CD4-positive, alpha-beta T cell treated with Interleukin-21 for 1 hour (primary cell): ENCODE measurements at places on chromosomes 6 and 20.

DNA sequence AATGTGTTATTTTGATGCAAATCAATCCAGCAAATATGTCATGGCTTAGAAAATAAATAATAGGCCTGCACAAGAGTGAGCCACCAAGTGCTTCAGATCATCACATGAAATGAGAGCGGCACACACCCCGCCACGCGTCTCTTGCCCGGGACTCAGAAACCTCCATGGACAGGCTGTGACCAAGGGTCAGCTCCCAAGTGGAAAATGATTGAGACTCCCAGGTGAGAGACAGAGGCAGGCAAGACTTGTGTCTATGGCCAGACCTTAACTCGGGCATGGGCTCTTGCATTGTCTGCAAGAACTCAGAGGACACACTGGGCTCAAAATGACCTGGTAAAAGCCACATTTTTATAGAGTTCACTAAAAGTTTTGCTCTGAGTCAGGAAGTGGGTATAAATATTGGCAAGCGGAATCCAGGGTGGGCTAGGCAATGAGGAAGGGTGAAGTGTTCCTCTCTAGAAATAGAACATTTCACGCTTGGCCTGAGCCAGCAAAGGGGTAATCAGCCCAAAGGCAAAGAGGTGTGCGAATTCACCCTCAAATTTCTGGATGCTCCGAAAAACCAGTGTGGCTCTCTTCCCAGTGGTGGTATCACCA lies 30.7 kb upstream of the RIN2 start:
- no peak for DNase-seq

- DNase-seq: no peak
Measured at GRCh38 chr6:137000825-137001224, 43.9 kb downstream of the IL20RA start.

GRCh38 chr6:169391473-169392071 lies 137.9 kb upstream of the THBS2 start:
- no peak for DNase-seq

GRCh38 chr6:41483943-41484342 lies 62.2 kb upstream of the FOXP4 start:
- no peak for DNase-seq

- peak; percentile 53 for DNase-seq
Measured at GRCh38 chr6:110949679-110950285, 8.7 kb upstream of the GTF3C6 start.

DNA sequence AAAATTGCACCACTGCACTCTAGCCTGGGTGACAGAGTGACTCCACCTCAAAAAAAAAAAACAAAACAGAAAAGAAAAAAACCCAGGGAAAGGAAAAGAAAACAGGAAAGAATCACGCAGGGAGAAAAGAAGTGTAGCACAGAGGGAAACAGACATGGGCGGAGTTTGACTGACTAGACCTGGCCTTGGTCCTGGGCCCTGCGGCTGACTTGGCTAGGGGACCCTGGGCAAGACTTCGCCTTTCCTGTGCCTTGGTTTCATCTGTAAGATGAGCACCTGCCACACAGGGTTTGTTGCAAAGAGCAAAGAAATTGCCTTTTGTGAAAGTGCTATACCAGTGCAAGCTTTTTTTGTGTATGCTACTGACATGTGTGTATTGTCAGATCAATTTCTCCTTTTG lies 71.3 kb upstream of the KCNG1 start:
- DNase-seq: no peak

GRCh38 chr20:46803123-46804020 lies 91.3 kb upstream of the EYA2 start:
- no peak for DNase-seq

- no peak for DNase-seq
Measured at GRCh38 chr6:137432054-137432611, 62.1 kb downstream of the OLIG3 start.

DNA sequence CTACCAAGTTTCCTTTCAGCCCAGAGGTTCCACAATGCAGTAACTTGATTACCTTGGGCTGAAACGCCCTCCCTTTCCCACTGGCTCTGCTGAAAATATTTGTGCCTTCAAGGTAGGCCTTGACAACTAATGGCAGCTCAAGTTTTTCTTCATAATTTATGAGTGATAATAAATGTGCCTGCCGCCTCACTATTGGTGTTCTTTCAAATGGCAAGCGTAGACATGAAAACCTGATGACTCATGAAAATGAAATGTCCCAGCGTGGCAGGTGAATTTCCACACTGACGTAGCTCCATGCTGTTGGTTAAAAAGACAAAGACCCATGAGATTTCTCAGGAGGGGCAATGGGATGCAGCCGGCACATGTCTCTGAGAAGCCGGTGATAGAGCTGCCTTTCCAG lies 107.2 kb upstream of the GGTLC1 start:
- DNase-seq: no peak

GRCh38 chr6:166259296-166259977 lies 48.8 kb downstream of the PRR18 start:
- no peak for DNase-seq

GRCh38 chr20:46945465-46945864 lies 50.8 kb downstream of the EYA2 start:
- no peak for DNase-seq

GRCh38 chr6:20234136-20234535 lies 21.9 kb upstream of the MBOAT1 start:
- DNase-seq: no peak

DNA sequence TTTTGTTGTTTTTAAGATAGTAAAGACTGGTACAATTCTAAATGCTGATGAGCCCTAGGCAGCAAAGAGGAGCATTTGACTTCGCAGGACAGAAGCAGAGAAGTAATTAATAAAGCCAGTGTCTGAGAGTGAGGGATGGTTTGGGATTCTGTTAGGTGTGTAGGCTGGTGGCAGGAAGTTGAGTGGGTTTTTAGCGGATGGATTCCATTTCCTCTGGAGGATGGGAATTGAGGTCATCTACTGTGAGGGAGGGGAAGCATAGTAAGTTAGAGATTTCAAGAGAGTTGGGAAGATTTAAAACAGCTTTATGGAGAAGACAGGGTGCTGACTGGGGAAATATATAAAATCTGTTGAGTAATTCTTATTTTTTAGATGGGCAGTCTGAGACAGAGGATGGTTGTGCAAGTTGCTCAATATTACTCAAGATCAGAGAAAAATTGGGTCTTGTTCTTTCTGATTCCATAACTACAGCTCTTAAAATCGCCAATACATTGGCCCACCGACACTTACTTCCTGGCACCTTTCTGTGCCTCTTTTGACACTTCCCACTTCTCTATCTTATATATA lies 48.8 kb downstream of the PRL start:
- DNase-seq: no peak

GRCh38 chr6:153368131-153368530 lies 237.0 kb upstream of the RGS17 start:
- DNase-seq: no peak

GRCh38 chr6:157631412-157631811 lies 191.6 kb upstream of the SNX9 start:
- no peak for DNase-seq

GRCh38 chr20:1035466-1035865 lies 33.4 kb upstream of the RSPO4 start:
- DNase-seq: no peak

- DNase-seq: no peak
Measured at GRCh38 chr6:13277231-13277630, 51.1 kb downstream of the TBC1D7 start.

DNA sequence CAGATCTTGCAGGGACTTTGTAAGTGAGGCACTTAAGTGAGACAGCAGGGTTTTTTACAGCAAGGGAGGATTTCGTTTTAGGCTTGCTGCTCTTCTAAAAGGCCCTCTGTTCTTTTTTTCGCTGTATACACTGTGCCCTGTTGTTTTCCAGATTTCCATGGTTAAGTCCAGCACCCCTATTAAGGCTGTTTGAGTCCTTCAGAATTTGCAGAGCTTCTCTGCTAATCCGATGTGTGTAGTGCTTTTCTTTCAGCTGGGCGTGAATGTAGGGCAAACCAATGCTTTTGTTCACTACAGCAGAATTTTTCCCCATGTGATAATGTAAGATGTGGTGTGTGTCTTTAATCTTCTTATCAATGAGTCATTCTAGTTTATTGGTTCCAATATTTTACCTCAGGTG lies 200.5 kb upstream of the RREB1 start:
- no peak for DNase-seq

DNA sequence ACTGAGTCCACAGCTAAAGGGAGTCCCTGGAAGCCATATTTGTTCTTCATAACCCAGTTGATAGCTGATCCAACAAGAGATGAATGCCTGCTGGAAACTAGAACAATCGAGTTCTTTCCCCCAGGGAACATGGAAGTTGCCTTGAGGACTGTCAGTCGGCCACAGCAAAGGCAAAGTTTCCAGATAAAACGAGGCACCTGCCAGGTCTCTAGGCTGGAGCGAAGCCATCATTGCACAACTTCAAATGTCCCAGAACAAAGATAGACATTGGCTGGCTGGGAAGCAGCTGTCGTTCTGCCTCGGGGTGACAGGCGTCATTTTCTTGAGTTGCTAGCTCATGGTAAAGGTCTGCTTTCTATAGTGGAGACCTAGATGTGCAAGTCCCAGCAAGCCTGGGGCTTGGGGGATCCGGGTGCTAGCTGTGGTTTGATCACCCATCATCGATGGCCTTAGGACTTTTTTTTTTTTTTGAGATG lies 184.4 kb upstream of the ZNF217 start:
- no peak for DNase-seq

DNA sequence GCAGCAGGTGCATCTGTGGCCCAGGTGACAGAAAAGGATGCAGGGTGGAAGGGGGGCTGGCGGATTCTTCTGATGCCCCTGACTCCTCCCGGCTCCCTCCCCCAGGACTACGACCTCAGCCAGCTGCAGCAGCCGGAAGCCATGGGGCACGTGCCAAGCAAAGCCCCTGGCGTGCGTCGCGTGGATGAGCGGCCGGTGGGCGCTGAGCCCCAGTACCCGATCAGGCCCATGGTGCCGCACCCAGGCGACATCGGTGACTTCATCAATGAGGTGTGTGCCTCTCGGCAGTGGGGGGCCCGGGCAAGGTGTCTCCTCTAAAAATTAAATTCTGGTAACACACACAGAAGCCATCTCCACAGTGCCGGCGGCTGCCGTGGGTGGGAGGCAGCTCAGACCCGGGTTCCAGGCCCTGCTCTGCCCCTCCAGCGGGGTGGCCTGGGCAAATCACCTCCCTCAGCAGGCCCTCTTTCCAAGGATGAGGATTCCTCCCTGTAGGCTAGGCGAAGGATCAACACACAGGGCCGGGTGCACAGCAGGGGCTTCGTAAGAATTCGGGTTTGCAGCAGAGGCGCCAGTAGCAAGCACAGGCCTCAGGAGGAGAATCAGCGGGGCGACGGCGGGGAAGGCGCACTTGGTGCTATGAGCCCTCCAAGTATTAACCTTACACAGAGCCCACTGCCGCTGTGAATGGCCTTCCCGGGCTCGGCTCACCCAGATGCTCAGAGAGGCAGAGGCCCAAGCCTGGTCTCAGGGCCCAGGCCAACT lies 131.5 kb downstream of the TAF4 start:
- no peak for DNase-seq

GRCh38 chr6:157760589-157761330 lies 62.3 kb upstream of the SNX9 start:
- no peak for DNase-seq
